CD8-positive, alpha-beta memory T cell (primary cell): ENCODE measurements at places on chromosomes 5 and 9. TPM values are rescaled to one million over a fixed set of nuclear protein-coding genes. Genes with fewer than 3 reads are reported as not detected.

Gene TRIM36
- 0.15 TPM for total RNA-seq

Gene JAKMIP2
- total RNA-seq, result 1.8 TPM

Gene HRCT1
- total RNA-seq, result not detected

Gene IL5
- total RNA-seq, result 83.0 TPM

Gene VLDLR
- 2.6 TPM for total RNA-seq
